ENCODE measurements at places on chromosomes 3 and 15. TPM values are rescaled to one million over a fixed set of nuclear protein-coding genes. Genes with fewer than 3 reads are reported as not detected.
A peak's percentile ranks its signal among the peaks of the same experiment; 100 is the strongest.

- DNase-seq, result no peak
Observed at GRCh38 chr15:81450721-81451120, 76.7 kb upstream of the TMC3 start.

GRCh38 chr3:106862067-106862466, 515.2 kb upstream of the CCDC54 start:
- peak; percentile 7 for DNase-seq

DNA sequence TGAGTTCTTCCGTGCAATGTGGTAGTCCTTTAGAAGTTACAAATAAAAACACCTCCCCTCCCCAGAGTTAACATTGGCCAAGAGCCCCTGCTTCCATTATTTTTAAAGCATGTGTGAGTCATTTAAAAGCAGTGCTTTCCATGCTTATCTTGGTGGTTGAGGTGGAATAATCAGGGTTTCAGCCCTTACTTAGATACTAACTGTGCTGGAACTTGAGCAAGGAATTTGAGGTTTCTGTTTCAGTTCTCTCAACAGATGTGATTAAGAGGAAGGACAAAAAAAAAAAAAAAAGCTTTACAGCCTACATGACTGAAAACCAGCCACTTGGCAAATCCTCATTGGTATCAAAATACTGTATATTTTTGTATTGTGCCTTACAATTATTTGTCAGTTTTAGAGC, 64.5 kb downstream of the CGNL1 start:
- DNase-seq, result no peak

DNA sequence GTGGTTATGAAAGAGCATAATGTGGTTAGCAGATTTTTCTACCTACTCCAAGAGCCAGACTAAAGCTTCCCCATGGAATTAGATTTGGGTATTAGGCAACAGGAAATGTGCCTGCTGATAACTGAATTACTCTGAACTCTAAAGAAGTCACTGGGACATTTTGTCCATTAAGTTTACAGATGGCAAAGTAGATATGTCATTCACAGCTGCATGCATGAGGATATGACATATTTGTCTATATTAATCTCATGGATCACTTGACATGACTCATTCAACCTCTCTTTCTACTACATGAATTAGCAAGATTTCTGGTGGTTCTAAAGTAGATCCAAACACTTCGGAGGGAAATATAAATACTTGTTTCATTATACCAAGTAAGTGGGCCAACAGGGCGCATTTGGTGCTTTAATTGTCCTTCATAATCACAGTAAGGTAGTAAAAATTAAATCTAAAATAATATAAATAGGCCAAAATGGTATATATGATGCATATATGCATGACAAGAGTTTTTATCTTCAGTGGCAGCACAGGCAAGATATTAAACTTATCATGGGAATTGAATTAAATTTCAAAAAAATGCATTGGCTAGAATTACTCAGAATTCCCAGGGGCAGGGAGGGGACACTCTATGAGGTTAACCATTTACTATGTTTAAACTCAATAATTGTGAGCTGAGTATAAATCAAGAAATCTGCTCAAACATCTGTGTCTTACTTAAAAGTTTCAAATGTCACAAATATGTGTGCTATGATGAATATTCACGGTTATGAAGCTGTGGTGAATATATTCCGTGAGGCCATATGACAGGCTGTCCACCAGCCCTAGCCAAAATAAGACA, 365.3 kb upstream of the KCNMB2 start:
- no peak for DNase-seq

GRCh38 chr3:137010137-137010536, 52.4 kb downstream of the IL20RB start:
- DNase-seq, result no peak

- no peak for DNase-seq
Observed at GRCh38 chr3:49883998-49884397, 14.3 kb upstream of the CAMKV start.

DNA sequence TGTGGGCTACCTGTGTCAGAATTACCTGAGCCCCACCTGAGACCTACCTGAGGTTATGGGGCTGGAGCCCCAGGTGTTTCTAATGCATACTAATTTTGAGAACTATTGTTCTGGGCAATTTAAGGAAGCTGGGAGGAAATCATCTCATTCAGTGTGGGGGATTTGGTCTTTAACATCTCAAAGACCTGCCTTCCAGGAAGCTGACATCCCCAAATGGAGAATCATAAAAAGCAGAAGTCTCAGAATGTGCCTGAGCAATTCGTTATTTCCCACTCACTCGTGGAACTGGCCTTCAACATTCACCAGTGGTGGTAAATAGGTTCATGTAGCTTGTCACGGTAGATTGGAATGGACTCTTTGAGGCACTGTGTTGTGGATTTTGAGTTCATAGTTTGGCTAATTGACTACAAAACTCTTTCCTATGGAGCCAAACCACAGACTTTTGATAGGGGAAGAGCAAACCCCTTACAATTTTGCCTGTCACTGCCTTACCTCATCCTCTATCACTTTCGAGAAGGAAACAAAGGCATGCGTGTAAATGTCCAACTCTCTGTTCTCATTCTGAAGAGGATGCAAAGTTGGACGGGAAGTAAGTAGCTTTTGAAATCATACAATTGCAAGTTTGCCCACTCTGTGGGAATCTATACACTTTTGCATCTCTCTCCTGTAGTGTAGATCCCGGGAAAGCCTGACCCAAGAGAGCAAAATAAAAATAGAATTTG, 521.0 kb upstream of the MDFIC2 start:
- DNase-seq, result no peak

DNA sequence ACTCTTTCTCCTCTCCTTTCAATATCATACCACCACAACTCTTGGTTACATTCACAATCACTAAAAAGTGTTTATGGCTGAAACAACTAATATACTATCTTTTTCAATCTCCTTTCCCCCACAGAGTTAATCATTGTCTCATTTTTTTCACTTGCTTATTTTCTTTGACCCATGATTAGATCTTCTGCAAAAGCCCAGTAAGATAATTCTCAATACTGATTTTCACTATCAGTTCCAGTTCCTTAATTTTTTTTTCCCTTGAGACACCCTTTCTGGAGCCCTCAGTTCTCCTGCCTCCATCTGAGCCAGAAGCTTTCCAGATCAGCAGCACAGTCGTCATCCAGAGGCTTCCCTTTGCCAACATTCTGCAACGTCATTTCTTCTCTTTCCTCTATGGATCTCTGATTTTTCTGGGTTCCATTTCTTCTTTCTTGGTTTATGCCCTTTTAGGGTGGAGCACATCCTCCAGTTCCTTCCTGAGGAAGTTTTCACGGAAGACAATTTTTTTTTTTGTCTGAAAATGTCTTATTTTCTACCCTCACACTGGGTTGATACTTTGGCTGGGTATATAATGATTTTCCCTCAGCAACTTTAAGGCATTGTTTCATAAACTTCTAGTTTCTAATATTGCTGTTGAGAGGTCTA, 88.7 kb upstream of the C15orf39 start:
- DNase-seq, result no peak

- DNase-seq, result no peak
Observed at GRCh38 chr3:156620260-156620659, 54.1 kb upstream of the TIPARP start.

DNA sequence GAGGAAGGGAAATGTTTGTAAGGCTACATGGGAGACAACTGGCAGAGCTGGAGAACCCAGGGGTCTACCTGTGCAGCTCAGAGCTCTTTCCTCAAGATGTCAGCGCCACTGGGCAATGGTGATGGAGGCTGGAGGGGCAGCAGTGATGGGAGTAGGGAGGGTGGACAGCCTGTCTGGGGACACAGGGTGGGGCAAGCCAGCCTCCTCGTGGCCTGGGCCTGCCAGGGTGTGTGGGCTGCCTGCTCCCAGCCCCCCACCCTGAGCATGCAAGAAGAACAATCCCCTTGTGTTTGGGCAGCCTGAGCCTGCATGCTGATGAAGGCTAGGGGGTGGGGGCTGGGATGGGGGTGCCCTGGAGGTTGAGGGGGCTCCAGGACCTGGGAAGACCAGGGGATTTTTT, 1.2 kb downstream of the PCBP4 start:
- no peak for DNase-seq

DNA sequence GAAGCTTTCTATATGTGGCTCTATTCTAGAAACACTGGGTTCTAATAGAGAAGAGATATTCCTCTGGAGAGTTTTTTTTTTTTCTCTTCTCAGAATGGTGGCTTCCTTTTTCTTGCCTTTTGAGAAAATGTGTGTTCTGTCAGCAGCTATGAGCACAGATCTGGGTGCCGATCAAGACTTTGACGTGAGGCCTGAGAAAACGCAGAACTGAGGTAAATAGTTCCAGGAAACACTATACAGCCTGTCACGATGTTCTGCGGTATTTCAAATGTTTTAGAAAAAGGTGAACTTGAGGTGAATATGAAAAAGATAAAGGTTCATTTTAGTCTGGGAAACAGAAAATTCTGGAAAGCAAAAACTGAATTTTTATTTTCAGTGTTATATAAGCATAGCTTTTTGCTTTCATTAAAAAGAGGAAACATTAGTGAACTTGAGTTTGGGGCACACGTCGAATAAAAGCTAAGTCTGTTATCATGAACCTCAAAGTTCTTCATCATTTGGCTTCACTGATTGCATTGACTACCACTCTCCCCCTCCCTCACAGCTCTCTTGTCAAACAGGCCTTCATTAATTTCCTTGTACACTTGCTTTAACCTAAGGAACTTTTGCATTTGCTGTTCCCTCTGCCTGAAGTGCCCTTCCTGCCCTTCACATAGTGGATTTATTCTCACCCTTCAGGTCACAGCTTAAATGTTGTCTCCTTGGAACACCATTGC, 265.1 kb downstream of the NFKBIZ start:
- no peak for DNase-seq

GRCh38 chr3:32912046-32912445, 39.4 kb upstream of the CCR4 start:
- no peak for DNase-seq

DNA sequence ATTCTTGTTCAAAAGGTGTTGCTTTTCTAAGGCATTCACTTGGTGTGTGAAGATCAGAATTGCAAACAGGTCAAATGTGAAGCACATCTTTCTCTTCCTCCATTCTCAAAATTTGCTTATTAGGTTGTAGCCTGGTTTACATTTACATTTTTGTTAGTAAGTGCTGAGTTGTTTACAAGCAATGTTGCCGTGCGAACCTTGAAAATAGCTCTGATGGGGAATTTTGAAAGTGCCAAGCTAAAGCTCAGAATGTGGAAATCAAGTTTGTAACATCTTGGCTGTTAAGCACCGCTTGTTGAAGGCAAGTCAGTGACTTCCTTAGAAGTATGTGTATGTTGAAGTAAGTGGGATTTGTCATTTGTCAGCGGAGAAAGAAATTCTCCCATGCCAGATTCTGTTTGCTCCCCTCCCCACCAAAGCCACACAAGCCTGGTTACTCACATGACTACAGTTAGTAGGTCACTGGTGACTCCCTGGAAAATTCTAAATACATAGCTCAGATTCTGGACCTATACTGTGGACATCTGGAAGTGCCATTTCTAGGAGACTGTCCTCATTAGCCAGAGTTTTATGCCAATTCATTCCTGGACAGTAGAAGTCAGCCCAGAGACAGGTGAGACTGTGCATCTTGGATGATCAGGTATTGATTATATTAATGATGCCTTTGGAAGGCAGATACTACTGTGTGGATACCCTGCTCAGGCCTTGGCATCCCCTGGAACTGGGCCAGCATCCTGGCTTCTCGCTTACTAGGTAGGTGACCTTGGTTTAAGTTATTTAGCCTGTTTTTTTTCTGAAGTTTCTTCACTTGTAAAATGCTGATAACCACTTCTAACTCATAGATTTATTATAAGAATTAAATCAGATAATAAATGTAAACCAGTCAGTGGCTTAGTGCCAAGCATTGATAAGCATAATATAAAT, 390.6 kb upstream of the SEMA6D start:
- DNase-seq, result no peak

DNA sequence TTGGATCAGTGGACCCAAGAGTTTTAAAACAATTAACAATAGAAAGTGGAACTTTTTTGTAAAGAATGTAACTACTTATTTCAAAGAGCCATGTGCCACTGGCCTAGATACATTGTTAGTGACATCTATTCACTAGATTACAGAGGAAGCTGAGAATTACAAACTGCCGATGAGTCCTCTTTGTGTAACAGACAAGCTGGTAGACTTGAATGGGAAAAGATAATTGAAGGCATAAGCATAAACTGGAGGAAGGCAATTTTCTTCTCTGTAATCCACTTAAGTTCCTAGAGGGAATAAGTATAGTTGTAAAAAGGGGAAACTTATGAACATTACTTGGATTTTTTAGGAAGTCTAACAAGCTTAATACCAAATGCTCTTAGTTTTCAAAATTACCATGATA, 15.1 kb downstream of the THUMPD3 start:
- DNase-seq, result no peak

The TMEM108 gene
- 0.79 TPM for total RNA-seq

The CIP2A gene
- total RNA-seq, result 50.2 TPM

The ZPLD1 gene
- not detected for total RNA-seq

The ZNF774 gene
- total RNA-seq, result 0.07 TPM

The CCDC33 gene
- total RNA-seq, result not detected

The CCDC191 gene
- total RNA-seq, result 0.20 TPM

The CHL1 gene
- not detected for total RNA-seq

The SLC35G2 gene
- 6.7 TPM for total RNA-seq

The GOLGA8O gene
- total RNA-seq, result not detected

Data from MG63 (cell line).